ENCODE measurements at places on chromosomes 16 and 17. TPM values are rescaled to one million over a fixed set of nuclear protein-coding genes. Genes with fewer than 3 reads are reported as not detected.

The C16orf86 gene
- polyA plus RNA-seq: 0.73 TPM

The MPP3 gene
- polyA plus RNA-seq: 5.7 TPM

The UTS2R gene
- polyA plus RNA-seq: not detected

The EFNB3 gene
- polyA plus RNA-seq: 0.51 TPM

The PRCD gene
- polyA plus RNA-seq: 0.72 TPM

The SERPINF2 gene
- polyA plus RNA-seq: 0.06 TPM

The OMG gene
- 19.7 TPM for polyA plus RNA-seq

The ABCC12 gene
- not detected for polyA plus RNA-seq

The SEBOX gene
- not detected for polyA plus RNA-seq

The NOTUM gene
- polyA plus RNA-seq: 0.02 TPM

The RNF112 gene
- polyA plus RNA-seq: 1.5 TPM

The SEPTIN1 gene
- polyA plus RNA-seq: 0.17 TPM

The TAC4 gene
- not detected for polyA plus RNA-seq

The TOM1L1 gene
- polyA plus RNA-seq: 34.5 TPM

The CCL17 gene
- polyA plus RNA-seq: not detected

The PHLPP2 gene
- 12.4 TPM for polyA plus RNA-seq

The LLGL2 gene
- 0.02 TPM for polyA plus RNA-seq

The ATP6V0A1 gene
- polyA plus RNA-seq: 26.7 TPM

The PRSS8 gene
- not detected for polyA plus RNA-seq

The C17orf67 gene
- 0.54 TPM for polyA plus RNA-seq

The SDR42E2 gene
- polyA plus RNA-seq: not detected

The CCDC43 gene
- polyA plus RNA-seq: 27.9 TPM

The ZPBP2 gene
- polyA plus RNA-seq: not detected

The PRR35 gene
- polyA plus RNA-seq: not detected

The BMERB1 gene
- polyA plus RNA-seq: 39.4 TPM

The XYLT1 gene
- polyA plus RNA-seq: 13.9 TPM

The PHOSPHO1 gene
- 0.03 TPM for polyA plus RNA-seq

The PRSS33 gene
- polyA plus RNA-seq: not detected

The CRHR1 gene
- polyA plus RNA-seq: not detected

The SLC47A1 gene
- 0.12 TPM for polyA plus RNA-seq

The RHBDL1 gene
- 1.4 TPM for polyA plus RNA-seq
